ENCODE measurements at places on chromosomes 5 and 9.

GRCh38 chr5:37568893-37569292 is 189.8 kb downstream of the WDR70 start:
- no peak for DNase-seq

- peak; percentile 97 for DNase-seq
These were observed 38.8 kb upstream of the COL5A1 start for GRCh38 chr9:134602547-134603362.

- DNase-seq: peak; percentile 20
These were observed 168.8 kb upstream of the SLC27A6 start for GRCh38 chr5:128796506-128796905.

DNA sequence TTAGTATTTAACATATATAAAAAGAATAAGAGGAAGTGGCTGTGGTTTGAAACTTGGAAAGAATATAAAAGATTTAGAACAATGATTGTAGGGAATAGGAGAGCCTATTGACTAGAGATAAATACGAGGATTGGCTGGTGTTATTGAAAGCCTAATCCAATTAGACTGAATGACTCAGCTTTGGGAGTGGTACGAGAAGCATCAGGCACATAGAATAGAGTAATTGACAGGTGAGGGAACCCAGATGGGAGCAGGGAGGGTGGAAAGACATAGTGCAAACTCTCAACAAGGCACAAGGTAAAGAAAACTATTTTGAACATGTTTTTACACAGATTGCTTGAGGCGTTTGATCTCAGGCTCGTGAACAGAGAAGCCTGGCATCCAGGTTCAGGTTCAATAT is 338.9 kb upstream of the KLF9 start:
- no peak for DNase-seq

DNA sequence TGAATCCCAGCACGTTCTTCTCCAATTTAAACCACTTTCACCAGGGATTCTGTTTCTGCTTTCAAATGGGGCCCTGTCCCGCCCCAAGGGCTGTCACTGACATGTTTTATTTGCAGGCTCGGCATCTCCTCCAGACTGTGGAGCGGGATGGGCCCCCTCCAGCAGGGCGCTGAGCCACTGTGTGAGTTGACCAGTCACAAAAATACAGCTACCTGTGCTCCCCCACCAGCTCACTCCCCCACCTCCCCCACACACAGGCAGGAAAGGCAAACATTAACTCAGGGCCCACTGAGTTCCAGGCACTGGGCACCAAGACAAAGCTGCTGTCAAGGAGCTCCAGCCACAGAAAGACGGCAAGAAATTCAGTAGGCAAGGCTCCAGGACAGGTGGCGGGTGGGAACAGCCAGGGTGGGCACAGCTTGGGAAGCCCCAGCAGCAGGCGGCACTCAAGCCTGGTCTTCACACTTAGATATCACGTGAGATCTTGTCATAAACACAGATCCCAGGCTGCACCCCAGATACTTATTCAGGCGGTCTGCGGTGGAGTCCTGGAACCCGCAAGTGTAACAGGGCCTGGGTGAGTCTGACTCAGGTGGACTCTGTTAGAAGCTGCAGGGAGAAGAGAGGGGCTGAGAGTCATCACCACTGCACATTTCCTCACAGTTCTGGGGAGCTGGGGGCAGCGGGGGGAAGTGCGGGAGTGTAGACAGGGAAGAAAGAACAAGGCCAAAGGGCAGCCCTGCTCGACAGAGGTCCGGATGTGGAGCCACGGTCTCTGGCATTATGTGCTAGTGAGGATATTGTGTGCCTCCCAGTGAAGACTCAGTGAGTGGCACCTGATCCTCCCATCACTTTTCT is 44.7 kb downstream of the OR2V1 start:
- DNase-seq: no peak

DNA sequence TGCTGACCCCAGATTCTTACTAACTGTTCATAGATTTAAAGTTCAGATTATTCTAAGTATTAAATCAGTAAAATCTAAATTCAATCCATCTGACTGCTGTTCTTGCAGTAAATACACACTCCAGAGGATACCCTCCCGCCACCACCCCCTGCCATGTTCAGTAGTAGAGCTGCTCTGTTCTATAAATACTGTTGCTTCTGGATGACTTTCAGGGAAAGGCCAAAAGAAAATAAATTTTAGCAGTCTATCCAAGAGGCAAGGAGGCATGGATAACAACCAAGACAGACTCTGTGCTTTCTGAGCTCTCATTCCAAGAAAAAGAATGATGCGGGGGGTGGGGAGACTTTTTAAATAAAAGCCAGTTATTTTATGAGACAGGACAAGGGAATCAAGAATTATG is 115.1 kb downstream of the ADAMTS6 start:
- no peak for DNase-seq

- peak; percentile 69 for DNase-seq
These were observed 78.9 kb upstream of the ZNF462 start for GRCh38 chr9:106784076-106784475.

DNA sequence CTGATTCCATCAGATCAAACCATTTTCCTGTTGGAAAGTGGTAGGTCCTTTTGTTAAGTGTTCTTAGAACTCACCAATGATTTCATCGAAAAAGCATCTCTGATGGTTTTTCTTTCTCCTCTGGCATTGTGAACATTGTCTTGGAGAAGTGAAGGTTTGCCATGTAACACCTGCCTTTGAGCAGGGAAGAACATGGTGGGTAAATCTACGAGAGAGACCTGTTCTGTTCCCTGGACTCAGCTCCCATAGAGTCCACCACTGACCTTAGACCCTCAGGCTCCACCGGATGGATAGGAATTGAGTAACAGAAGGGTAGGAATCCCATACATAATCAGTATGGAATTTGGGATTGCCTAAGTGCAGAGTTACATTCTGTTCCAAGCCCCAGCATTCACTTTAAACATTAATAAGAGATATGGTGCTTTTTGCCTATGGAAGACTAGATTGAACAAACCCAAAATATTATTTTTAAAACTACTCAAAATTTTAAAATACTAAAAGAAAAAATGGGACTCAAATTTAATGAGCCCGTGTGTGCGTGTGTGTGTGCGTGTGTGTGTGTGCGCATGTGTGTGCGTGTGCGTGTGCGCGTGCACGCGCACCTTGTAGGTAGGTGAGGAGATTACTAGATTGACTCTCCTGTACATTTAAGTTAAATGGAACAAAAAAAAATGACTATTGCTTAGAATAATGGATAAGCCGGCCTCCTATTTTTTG is 92.0 kb downstream of the C9orf152 start:
- DNase-seq: peak; percentile 92

DNA sequence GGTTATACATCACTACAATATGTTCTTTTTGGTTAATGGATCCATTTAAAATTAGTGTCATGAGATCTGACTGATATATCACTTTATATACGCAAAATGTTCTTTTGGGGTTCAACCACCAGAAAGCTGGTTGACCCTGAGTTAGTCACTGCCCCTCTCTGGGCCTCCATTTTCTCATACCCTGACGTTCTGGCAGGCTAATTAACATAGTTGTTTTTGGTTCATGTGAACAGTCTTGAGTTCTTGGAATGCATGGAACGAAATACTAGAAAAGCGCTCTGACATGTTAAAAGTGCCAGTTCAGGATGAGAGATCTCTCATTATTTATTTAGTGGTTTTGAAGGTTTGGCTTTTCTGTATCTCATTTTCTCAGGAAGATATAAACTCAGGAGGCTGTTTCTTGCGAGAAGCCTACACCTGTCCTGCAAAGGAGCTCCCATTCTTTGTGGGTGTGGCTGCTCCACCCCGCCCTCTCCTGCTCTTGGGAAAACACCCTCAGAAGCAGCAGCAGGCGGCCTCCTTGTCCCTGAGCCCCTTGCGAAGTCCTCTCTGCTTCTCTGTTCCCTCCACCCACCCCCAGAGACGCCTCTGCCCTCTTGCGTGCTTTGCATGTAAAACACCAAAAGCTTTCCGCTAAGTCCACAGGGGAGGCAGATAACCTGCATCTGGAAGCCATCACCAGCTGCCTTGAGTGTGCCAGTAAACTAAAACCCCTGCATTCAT is 302.4 kb upstream of the PANK3 start:
- DNase-seq: no peak

DNA sequence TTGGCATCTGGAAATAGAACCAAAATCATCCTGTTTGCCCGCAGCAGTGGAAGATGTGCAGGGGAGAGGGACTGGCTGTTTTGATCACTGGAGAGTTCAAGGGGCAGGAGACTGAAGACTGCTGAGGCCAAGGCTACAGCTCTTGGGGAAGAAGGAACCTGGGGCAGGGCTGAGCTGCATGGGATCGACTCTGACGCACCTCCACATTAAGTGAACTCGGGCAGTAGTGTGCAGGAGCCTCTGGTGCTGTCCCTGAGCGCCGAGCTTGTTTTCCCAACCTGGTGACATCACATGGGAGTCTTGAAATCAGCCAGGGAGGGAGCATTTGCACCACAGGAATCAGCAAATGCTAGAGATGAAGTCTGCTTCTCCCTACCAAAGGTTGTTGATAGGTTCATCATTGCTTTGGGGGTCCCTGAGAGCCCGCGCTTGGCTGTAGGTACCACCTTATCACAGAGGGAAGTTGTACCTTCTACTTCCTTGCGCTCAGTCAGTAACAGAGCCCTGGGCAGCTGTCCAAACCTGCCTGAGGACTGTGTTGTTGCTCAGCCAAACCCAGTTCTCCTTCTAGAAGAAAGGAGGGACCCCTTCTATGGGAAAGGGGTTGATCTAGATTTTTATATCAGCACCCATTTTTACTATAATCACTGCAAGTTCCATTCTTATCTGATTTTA is 52.3 kb upstream of the CTSL start:
- DNase-seq: no peak

DNA sequence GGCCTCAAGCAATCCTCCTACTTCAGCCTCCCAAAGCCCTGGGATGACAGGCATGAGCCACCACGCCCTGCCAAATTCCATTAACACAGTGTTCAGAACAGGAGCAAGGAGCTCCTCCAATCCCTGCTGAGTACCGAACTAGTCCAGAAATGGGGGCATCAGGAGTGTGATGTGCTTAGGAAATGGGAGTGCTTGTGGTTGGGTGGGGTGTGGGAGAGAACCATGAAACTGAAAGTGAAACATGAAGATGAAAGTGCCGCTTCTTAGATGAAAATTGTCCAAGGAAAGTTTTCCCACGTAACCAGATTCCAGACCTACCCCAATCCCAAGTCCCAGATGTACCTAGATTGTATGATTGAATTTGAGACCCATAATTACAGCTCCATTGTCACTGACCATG is 16.7 kb upstream of the ZNF131 start:
- DNase-seq: no peak

GRCh38 chr9:27400334-27400880 is 103.5 kb upstream of the EQTN start:
- DNase-seq: no peak

DNA sequence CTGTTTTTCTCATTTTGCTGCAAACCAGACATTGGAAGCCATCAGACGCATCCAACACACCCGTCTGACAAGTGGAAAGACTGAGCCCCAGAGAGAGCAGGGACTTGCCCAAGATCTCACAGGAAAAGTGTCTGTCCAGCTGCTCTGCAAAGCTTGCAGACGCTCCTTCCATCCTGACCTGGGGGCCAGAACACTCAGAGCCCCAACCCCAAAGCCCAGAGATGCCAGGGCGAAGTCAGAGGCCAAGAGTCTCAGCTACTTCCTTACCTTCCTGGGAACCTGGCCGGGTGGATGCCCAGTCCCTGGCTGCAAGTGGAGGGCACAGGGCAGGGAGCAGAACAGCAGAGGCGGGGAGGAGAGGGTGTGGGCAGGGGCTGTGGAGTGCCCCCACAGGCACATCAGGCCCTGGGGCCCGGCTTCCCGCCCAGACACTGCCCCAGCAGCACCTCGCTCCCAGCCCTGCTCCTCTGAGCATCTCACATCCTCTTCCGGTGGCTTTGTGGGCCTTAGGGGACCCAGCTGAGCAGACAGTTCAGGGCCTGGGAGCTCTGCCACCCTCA is 9.7 kb upstream of the RALGDS start:
- DNase-seq: no peak

DNA sequence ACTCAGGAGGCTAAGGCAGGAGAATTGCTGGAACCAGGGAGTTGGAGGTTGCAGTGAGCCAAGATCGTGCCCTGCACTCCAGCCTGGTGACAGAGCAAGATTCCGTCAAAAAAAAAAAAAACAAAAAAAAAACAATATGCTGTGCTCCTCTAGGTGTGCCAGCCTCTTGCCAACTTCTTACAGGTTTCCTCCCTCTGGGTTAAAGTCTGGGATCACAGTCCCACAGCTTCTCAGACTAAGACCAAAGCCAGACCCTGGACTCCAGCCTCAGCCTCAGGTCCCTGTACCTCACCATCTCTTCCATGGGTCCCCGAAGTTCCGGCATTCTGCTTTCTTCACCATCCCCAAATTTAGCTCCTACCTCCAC is 180.8 kb upstream of the MVB12B start:
- DNase-seq: no peak

GRCh38 chr5:66933066-66933465 is 263.5 kb downstream of the CD180 start:
- DNase-seq: peak; percentile 39

- DNase-seq: peak; percentile 42
These were observed 10.7 kb downstream of the OGN start for GRCh38 chr9:92393686-92394085.

Data from adipocyte (in vitro differentiated cells).